ENCODE measurements at places on chromosomes 11 and 22. TPM values are rescaled to one million over a fixed set of nuclear protein-coding genes. Genes with fewer than 3 reads are reported as not detected.

Gene OOSP2
- total RNA-seq = not detected

Gene OTOG
- not detected for total RNA-seq

GRCh38 chr11:47595029-47595428, 818 bp upstream of the C1QTNF4 start:
- peak; percentile 61 for DNase-seq

- no peak for DNase-seq
Observed at GRCh38 chr11:124676386-124676785, 2.7 kb downstream of the SPA17 start.

Gene GPR83
- 0.27 TPM for total RNA-seq

Gene SGSM1
- 9.2 TPM for total RNA-seq

Gene F2
- 0.11 TPM for total RNA-seq

- no peak for DNase-seq
Observed at GRCh38 chr22:43925433-43926348, 2.1 kb downstream of the PNPLA3 start.

GRCh38 chr22:44888491-44889254, 121.1 kb downstream of the PHF21B start:
- no peak for DNase-seq

Gene ASPHD2
- not detected for total RNA-seq

DNA sequence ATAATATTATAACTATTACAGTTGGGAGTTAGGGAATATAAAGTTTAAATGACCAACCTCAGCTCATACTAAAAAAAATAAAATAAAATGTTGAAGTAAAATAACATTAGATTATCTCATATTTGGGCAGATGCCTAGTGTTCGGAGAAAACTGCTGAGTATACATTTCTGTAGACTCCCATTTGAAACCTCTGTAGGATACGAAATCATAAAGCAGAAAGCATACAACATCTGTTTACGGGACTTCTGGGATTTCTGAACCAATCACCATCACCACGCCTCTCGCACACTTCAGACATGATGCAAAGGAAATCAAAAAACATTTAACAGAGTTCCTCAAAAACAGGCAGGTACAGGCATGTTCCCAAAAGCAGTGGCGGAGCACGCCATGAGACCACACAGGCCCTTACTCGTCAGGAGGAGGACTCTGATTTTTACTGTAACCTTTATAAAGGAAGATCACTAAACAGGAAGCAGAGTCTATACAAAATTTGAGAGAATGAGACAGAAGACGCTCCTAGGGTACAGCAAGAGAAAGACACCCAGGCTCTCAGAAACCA, 8.6 kb downstream of the ZNF195 start:
- DNase-seq = no peak
